ENCODE measurements at places on chromosomes 2 and 18.

GRCh38 chr2:196171248-196171871 is at the start of gene STK17B:
Gene STK17B (minus strand): TSS chr2:196171578. CDS start chr2:196163383, 8,195 bp downstream.
- peak; percentile 98 for DNase-seq

- DNase-seq = no peak
These were observed 9.1 kb downstream of the SCLY start for GRCh38 chr2:238069877-238070276.

DNA sequence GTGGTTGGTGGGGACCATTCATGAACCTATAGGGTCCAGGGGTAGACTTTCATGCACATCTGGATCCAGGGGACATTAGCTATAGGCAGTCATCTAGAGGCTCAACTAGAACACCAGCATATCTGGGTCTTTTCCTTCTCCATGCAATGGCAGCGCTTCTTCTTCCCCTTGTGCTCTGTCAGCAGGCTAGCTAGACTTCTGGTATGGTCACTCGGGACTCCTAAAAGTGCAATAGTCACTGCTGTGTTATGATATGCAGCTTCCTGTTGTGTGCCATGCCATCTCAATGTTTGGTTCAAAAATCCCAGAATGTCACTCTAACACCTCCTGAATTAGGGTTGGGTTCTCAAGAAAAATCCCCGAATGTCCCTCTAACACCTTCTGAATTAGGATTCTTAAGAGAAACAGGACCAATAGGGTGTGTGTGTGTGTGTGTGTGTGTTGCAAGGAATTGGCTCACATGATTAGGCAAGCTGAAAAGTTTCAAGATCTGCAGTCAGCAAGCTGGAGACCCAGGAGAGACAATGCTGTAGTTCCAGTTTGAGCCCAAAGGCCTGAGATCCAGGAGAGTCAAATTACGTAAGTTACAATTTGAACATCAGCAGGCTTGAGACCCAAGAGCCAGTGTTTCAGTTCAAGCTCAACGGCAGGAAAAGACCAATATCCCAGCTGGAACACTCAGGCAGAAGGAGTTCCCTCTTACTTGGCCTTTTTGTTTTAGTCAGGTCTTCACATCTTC is 97.1 kb upstream of the LTBP1 start:
- DNase-seq = no peak

GRCh38 chr2:119782308-119783027 is 22.7 kb downstream of the PTPN4 start:
- no peak for DNase-seq

- no peak for DNase-seq
These were observed 47.7 kb upstream of the SCG2 start for GRCh38 chr2:223649554-223650533.

- no peak for DNase-seq
These were observed 104.5 kb downstream of the MMADHC start for GRCh38 chr2:149483004-149483605.

DNA sequence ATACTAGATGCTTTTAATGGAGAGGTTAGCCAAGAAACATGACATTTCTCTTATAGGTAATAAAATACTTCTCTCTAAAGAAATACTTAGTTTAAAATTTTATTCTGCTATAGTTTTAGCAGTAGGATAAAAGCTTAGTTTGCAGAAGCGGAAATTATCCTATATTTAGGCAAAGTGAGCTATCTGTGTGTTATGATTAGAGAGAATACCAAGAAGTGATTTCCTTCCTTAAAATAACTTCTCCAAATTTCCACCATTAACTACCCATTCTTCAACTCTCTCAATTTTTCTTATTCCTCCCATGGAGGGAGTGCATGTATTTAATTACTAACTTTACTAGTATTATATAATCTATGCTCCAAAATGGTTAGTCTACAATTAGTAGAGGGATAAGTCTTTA is 15.8 kb upstream of the IL1RL1 start:
- DNase-seq = no peak

DNA sequence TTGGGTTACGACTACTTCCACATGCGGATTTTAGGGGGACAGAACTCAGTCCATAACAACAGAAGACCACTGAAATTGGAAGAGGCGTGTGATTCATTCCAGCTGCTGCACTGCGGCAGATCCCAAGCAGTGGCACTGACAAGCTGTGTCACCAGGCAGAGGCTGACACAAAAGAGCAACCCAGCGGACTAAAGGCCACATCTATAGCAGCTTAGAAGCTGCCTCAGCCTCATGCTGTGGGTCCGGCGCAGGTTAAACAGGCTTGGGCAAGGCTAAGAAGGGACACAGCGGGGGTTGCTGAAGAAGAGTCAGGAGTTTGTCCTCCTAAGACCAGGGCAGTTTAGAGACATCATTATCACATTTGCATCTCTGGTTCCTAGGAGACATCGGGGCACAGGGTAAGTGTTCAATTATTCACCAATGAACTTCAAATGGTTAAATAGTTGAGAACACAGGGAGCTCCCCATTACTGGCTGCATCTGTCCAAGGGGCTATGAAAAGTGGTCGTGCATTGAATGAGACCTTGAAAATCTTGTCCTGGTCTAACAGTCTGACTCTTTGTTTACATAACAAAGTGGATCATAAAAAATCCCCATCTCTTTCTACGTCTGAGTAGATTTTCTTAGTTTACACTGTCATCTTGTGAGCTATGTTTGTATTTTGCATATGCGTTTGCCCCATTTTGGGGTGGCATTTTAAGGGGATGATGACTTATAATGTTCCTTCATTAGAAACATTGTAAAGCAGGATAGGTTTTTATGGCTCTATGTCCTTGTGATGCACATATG is 162.3 kb upstream of the TRIB2 start:
- no peak for DNase-seq

DNA sequence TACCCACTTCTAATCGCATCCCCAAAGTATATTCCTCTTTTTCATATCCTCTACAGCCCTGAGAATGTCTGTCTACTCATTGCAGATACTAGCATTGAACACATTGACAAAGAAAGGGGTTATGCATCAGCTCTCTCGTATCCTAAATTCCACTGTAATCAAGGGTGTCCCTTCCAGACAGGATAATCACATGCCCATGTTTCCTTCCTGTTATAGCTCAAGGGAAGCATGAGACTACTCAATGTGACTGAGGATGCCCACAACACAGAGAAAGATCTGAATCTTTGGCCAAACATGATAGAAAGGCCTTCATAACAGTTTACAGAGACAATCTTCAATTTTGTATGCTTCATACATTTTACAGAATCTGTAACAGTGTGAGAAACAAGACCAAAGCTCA is 69.2 kb downstream of the HIBCH start:
- DNase-seq = no peak
